ENCODE measurements at places on chromosomes 1 and 21.

GRCh38 chr1:68321084-68321685 lies 88.9 kb upstream of the WLS start:
- DNase-seq, result peak; percentile 83

- DNase-seq, result no peak
Measured at GRCh38 chr1:164999146-164999545, 357.4 kb downstream of the LMX1A start.

GRCh38 chr1:20386323-20387081 lies 95.8 kb downstream of the VWA5B1 start:
- no peak for DNase-seq

DNA sequence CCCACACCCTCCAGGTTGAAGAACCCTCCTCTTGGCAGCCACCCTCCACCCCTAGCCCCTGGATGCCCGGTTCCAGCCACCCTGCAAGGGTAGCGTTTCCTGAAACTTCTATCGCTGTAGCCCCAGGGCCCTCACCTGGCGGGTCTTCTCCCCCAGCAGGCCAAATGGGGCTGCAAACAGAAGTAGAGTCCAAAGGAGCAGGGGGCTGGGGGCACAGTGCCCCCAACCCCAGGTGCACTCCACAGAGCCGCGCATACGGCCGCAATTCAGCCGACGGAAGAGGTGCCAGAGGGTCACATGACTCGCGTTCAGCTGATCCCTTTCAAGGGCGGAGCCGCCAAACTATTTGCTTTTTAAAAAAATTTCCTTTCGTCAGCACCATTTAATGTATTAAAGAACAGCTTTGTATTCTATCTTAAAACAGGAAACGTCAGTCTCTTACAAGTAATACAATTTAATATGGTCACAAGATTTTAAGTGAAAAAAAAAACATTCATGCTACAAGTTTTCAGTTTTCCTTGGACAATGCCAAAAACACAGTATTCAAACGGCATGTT lies at the start of gene GLMP:
Gene GLMP (minus strand): TSS at position 289 of the 557 bp plus-strand sequence. CDS start 34 bp downstream, at position 255.
- peak; percentile 87 for DNase-seq

- no peak for DNase-seq
Measured at GRCh38 chr21:35508139-35508888, 459.2 kb upstream of the RUNX1 start.

DNA sequence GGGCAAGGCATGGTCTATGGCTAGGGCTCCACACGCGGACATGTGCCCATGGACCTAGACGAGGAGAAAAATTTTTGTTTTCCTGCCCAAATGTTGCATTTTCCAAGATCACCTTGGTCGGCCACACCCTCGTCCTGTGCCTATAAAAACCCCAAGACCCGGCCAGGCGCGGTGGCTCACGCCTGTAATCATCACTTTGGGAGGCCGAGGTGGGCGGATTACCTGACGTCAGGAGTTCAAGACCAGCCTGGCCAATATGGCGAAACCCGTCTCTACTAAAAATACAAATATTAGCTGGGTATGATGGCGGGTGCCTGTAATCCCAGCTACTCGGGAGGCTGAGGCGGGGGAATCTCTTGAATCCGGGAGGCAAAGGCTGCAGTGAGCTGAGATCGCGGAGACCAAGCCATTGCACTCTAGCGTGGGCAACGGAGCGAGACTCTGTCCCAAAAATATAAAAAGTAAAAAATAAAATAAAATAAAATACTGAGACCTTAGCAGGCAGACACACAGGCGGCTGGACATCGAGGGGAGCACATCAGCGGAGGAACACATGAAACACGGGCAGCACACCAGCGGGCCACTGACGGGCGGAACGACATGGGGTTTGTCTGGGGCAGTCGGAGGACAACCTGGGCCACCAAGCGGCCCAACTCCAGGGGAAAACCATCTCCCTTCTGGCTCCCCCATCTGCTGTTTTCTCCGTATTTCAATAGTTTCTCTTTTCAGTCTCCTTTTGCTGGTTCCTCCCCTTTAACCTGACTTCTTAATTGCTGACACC lies 60.7 kb upstream of the TBX15 start:
- no peak for DNase-seq

- DNase-seq, result no peak
Measured at GRCh38 chr1:156492591-156493080, 7.9 kb downstream of the MEF2D start.

DNA sequence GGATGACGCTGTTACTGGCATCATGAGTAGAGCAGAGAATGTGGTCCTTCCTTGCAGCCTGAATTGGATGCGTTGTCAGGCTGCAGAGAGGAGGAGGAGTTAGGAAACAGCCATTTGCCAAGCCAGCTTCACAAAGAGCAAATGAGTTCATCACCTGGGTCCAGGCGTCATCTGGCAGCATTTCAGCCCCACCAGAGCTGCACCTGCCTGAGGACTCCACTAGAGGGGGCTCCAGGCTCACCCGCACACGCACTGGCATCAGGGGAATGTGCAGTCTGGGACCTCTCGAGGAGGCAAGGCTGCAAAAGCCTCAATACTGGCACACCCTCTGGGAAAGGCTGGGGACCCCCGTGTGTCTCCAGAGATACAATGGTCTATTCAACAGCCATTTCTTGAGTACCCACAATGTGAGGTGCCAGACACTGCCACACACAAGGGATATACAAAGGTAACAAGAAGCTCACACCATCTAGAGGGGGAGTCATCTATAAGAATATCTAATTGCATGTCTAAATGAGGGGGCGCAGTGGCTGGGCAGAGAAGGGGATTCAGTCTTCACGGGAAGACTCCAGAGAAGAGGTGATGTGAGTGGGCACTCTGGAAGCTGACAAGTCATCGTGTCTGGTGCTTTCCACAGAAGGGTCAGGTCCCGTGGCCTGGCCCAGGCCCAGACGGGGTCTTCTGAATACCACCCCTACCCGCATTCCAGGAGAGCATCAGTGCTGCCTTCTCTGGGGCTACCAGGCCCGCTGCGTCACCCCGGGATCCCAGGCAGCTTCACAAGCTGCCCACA lies 53.5 kb upstream of the CNTN2 start:
- DNase-seq, result peak; percentile 94

GRCh38 chr1:32040711-32041110 lies 27.0 kb downstream of the KHDRBS1 start:
- DNase-seq, result no peak

- DNase-seq, result peak; percentile 39
Measured at GRCh38 chr1:63874278-63874880, 100.6 kb downstream of the ROR1 start.

- DNase-seq, result no peak
Measured at GRCh38 chr1:23304140-23304620, 39.9 kb downstream of the HNRNPR start.

DNA sequence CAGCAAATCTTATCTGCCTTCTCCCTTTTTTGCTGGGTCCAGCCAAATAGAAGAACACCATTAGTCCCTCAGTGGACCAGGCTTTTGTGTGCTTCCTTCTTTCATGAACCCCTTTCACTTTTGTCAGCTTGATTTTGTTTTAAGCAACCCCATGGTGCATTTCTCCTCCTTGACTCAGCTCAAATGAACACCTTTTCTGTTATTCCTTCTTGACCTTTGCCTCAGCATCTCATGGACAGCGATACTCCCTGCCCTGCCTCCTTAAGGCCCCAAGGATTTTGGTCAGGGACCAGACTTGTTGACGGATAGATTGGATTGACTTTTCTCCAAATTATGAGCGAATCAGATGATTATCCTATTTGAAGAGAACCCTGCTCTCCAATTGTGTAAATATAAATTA lies 356.6 kb upstream of the USP24 start:
- DNase-seq, result no peak

GRCh38 chr1:34050709-34051485 lies 114.1 kb downstream of the CSMD2 start:
- DNase-seq, result no peak

- no peak for DNase-seq
Measured at GRCh38 chr1:211319892-211320291, 6.7 kb upstream of the TRAF5 start.

- DNase-seq, result no peak
Measured at GRCh38 chr1:172452536-172453152, 8.8 kb upstream of the PIGC start.

GRCh38 chr1:244445320-244446181 lies 6.2 kb downstream of the ADSS2 start:
- DNase-seq, result peak; percentile 14

GRCh38 chr21:42373196-42373907 lies 7.0 kb upstream of the TFF1 start:
- DNase-seq, result no peak

GRCh38 chr21:8994640-8995511 lies 1526.5 kb upstream of the TPTE start:
- no peak for DNase-seq

DNA sequence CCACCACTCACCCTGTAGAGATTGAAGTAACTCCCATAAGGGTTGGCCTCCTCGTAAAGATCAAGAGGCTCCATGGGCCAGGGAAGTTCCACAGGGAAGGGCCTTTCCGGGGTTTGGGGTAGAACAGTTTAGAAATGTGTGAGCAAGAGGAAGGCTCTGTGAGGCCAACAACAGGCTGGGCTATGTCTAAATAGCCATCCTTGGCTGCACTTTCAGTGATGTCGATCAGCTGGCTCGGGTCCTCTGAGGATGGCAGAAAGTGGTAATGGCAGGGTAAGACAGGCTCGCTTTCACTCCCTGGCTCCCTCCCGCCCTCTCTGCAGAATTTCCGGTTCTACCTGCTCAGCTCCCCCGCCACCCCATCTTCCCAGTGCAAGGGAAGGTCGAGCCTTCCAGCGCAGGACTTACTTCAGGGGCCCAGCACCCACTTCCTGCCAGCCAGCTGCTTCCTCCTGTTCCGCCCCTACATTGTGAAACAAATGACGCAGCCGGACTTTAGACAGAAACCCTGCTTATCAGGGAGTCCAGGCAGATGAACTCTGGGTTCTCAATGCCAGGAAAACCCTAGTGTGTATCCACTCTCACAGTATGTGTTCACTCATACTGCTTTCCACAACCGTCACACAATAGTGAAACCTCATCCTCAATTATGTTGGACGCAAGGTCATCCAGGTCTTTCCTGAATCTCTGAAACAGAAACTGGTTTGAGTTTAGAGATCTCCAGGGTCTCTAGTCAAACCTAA lies 7.3 kb downstream of the F11R start:
- peak; percentile 80 for DNase-seq

GRCh38 chr1:215007880-215008279 lies 74.7 kb upstream of the KCNK2 start:
- DNase-seq, result peak; percentile 6

DNA sequence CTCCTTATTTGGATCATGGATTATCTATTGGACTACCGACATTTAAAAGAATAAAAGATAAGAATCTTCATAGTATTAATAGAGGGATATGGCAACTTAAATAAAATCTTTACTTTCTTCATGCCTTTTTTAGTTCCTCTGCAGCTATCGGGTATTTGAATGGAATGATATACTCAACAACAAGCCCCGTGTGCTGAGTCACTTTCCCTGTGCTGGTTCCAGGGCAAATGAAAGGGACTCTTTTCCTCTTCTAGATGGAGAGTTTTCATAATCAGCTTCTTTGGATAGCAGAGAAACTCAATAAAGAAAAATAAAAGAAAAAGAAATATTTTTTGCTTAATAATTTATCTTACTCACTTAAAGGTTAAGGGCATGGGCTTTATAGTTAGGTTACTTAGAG lies 213.7 kb downstream of the LRRC40 start:
- peak; percentile 20 for DNase-seq

- no peak for DNase-seq
Measured at GRCh38 chr1:156226782-156227181, 14.0 kb downstream of the PMF1 start.

- no peak for DNase-seq
Measured at GRCh38 chr1:201515895-201516294, 9.0 kb upstream of the CSRP1 start.

GRCh38 chr1:162213281-162213912 lies 143.9 kb downstream of the NOS1AP start:
- DNase-seq, result peak; percentile 26

GRCh38 chr1:227218870-227219573 lies 99.3 kb downstream of the CDC42BPA start:
- DNase-seq, result no peak

DNA sequence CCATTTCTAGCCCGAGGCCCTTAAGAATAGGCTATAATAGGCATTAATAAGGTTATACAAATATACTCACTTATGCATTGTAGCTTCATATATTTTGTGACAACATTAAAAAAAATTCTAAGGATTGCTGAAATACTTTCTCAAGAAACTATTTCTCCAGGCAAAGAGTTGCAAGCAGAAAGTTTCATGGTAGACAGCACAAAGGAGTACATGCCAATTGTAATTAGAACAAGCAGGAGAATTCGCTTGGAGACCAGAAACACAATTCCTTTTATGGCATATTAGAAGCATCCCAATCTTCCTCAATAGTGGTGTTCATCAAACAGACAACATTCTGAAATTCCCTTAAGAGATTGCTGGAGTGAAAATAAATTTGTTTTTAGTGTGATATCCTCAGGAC lies 122.8 kb downstream of the CRB1 start:
- no peak for DNase-seq

DNA sequence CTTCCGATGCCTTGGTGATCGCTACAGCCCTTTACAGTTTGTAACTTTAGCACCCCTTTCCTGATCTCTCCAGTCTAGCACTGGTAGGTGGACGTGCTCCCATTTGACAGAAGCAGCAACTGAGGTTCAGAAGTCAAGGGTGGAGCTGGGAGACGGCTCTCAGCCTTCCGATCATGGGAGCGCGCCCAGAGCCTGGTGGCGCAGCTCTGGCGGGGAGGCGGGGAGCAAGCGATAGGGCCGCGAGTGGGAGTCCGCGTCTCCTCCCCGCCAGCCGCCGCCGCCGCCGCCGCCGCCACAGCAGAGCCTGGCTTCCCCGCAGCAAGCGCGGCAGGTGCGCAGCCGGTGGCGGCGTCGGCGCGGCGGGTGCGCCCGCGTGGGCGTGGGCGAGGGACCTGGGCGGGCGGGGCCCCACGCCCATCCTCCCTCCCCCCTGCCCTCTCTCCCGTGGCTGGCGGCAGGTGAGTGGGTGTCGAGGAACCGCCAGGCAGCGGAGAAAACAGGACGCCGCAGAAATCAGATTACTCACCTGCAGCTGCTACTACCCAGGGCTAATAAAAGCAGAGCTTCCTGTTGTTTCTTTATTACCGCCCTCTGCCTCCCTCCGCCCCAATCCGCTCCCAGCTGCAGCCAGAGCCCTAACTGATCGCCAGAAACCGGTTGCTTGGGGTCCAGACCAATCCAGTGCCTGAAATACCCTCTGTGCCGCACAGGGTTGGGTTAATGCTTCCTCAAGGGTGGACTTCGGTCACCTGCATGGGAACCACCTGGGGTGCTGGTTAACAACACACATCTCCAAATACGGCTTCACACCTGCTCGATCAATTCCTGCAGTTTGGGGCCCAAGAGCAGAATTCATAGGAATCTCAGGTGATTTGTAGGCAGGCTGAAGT lies 60.2 kb upstream of the ID3 start:
- DNase-seq, result peak; percentile 57

- DNase-seq, result no peak
Measured at GRCh38 chr1:40383488-40384412, 10.2 kb downstream of the SMAP2 start.

DNA sequence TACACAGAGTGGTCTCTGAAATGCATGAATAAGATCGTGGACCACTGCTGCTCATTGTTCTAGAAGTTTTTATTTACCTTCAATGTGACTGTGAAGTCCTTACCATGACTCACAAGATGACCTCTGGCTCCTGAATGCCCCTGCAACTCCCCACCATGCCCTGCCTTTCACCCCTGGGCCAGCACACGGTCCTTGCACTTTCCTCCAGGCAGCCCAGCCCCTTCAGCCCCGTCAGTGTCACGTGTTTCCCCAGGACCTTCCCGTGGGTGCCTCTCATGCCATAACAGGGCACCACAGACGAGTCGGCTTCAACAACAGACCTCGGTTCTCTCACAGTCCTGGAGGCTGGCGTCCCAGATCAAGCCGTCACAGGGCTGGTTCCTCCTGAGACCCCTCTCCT lies 62.1 kb downstream of the B3GALT5 start:
- no peak for DNase-seq

Data from GM03348 (cell line).